Smooth muscle cell of the brain vasculature (primary cell): ENCODE measurements at places on chromosomes 3 and 15.

- no peak for DNase-seq
Observed at GRCh38 chr15:43127752-43128151, 5.6 kb upstream of the TMEM62 start.

- no peak for DNase-seq
Observed at GRCh38 chr3:49536875-49537533, 17.3 kb upstream of the BSN start.

DNA sequence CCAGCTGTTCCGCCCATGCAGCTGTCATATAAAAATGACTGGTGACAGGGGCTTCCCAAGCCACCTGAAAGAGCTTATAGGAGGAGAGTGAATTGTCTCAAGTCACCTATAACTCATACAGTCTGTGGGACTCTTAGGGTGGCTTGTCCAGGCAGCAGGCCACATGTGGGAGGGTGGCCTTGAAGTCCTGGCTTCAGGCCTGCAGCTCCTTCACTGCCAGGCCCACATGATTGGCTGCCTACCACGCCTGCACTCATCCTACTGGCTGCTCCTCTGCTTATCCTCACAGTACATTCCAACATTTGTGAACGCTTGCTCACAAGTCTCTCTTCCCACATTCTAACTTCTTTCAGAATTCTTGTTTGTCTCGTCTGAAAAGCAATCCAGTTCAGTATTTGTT, 41.1 kb upstream of the TIPARP start:
- DNase-seq = no peak

- no peak for DNase-seq
Observed at GRCh38 chr3:52516509-52517195, 17.0 kb downstream of the NT5DC2 start.

DNA sequence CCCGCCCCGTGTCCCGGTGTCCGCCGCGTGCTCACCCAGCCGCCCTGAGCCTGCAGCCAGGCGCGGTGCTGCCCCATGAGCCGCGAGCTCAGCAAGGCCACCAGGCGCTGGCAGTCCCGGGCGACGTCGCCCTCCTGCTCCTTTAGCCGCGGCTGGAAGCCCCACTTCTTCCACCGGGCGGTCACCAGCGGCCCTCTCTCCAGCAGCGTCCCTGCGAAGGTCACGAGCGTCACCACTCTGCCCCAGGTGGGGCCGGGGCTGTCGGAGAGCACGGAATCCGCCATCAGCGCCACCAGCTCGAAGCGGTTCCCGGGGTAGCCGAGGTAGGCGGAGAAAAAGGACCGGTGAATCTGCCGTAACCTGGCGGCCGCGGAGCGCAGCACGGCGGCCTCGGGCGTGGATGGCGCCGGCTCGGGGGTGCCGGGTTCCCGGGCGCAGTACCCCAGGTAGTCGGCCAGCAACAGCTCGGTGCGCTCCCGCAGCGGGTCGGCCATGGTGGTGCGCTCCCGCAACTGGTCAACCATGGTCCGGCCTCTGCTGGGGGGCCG, 298 bp downstream of the BCL2L10 start:
- no peak for DNase-seq

GRCh38 chr3:147407498-147408187, 1.3 kb upstream of the ZIC4 start:
- no peak for DNase-seq

DNA sequence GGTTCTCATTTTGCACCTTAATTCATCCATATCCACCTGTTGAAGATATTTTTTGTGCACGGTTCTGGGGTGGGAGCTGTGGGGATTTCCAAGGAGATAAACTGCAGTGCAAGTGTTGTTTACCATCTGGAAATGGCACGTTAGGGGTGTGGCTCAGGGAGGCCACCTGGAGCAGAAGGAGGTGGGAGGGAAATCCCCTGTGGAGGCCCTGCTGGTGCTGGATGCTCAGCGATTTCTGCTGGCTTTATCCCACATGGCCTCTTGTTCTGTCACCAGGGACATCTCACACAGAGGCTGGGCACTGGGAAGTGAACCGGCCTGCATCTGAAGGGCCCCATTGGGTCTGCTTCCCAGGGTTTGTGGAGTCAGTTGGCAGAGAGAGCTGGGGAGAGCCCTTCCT, 24.3 kb downstream of the TRPM1 start:
- no peak for DNase-seq
